ENCODE measurements at places on chromosomes 7 and 10.

DNA sequence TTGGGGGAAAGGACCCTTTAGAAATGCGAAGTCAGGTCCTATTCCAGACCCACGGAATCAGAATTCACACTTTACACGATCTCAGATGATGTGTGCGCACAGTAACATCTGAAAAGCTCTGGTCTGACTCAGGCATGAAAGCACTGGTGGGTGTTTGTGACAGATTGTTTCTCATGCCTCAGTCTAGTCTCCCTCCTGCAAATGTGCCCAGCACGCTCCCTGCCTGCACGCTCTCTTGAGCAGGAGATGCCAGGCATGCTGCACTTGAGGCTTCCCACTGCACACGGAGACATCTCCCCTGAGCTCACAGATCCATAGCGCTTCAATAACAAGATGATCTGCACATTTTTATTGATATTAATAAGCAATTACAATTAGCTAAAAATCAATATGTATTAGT, 23.6 kb upstream of the ZNF37A start:
- DNase-seq: no peak

- no peak for DNase-seq
These were observed 3.4 kb upstream of the LFNG start for GRCh38 chr7:2516194-2516555.

DNA sequence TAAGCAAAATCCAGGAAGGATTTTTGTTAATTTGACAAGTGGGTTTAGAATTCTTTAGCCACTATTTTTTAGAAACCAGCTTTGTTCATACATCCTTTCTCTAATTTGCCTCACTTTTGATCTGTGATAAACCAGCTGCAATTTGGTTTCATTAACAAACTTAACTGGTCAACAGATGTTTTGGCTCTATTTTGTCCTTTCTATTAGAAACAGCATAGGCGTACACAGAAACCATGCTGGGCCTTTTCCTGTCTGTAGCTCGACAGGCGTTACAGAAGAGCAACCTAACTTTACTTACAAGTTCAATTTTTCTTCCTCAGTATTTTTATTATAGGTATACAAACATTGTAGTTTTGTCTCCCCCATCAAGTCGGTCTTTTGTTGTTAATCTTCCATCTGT, 28.2 kb downstream of the KAT6B start:
- DNase-seq: no peak

DNA sequence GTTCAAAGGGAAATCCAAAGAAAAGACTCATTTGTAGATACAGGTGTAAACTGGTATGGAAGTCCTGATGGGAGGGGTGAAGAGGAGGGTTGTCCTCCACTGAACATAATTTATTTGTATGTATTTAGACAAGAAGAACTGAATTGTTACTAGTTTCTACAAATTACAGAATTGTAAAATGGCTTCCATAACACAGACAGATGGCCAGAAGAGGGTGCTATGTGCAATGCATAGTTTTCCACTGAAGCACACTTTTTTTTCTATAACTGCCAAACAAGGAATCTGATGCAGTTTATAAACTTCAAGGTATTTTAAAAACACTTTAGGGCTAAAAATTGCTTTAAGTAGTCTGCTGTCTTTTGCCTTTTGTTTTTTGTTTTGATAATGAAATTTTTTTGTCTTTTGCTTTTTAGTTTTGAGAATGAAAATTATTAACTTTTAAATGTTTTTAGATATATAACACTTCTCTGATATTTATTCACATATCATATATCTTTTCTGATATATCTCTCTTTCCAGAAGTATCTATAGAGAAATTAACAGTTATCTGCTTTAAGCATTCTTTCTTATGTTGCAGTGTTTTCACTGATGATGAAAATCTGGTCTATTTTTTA, 58.5 kb downstream of the PHYHIPL start:
- no peak for DNase-seq

GRCh38 chr7:7236041-7236440, 53.7 kb downstream of the C1GALT1 start:
- DNase-seq: no peak

DNA sequence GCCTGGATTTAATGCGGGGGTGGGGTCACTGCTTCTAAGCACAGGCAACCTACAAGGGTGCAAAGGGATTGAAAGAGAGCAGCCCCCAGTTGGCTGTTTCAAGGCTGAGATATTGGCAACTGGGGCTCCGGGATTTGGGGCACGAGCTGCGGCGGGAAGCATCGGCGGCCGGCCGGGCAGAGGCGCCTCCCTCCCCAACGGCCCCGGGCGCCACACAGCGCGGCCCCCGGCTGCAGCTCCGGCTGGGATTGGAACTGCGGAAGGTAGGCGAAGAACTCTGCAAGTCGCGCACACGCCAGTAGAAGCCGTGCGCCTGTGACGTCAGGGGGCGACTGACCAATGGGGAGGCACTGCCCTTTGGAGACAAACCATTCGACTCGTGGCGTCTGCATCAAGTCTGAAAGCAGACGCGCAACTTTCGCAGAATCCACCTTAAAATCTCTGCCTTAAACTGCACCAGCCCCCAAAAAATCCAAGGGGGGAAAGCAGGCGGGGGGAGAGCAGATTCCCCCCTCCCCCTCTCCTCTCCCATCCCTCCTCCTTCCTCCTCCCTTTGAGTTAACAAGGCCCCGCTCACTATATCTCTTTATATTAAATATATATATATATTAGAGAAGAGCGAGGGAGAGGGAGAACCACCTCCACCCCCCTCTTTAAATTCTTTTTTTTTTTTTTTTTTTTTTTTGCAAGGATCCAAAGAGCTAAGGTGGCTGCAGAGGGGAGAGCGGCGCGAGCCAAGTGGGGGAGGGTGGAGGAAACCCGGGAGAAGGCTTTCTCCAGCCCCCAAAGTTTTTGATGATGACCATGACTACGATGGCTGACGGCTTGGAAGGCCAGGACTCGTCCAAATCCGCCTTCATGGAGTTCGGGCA, at the start of gene DLX6:
Gene DLX6 (plus strand): TSS at position 371 of the 872 bp plus-strand sequence. CDS start 425 bp downstream, at position 796.
- DNase-seq: no peak

DNA sequence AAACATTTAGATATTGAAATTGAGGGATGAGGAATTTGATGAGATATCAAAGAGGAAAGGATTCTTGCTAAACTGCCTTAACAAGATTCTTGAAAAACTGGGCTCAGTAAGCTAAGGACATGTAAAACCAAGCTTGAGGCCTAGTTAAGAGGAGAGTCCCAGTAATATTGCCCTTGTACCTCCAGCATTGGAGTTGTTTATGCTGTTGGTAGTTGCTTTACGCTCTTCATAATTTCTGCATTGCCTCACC, 156.1 kb upstream of the TRIM24 start:
- no peak for DNase-seq

- no peak for DNase-seq
These were observed 463.9 kb downstream of the PTPRN2 start for GRCh38 chr7:158123753-158124152.

DNA sequence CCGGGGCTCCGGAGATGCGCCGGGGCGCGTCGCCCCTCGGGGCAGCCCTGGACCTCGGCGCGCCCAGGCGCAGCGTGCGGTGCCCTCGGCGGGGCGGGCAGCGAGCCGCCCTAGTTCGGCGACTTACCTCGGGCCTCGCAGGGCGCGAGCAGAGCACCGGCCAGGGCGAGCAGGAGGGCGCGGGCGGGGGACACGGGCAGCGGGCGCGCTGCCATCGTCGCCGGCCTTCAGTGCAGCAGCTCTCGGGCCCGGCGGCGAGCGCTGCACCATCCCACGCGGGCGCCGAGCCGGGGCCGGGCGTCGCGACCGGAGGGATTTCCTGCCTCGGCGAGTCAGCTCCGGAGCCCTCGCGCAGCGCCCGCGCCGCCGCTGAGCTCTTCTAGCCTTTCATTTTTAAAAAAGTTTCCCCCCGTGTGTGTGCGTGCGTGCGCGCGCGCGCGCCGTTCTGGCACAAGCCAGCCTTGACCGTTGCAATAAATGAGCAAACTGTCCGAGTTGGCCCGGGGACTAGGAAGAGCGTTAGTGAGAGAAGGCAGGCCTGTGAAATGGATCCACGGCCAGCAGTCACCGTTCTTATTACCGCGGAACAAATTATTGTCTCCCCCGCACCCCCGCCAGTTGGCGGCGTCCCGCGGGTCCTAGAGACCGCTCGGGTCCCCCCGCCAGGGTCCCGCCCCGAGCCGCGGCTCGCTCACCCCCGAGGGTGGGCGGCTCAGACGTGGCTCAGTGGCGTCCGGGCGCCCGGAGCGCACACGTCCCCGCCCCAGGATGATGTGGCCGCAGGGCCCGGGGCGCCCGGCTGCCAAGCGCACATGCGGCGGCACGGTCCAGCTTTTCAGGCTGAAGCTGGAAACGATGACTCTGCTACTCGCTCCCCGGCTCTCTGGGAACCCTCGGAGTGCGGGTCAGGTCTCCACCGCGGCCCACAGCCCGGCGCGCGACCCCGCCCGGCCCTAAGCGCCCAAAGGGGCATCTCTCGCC, at the start of gene ADAM12:
Gene ADAM12 (minus strand): TSS at position 547 of the 981 bp plus-strand sequence. CDS start 332 bp downstream, at position 215.
- peak; percentile 7 for DNase-seq

GRCh38 chr10:26727005-26727404, 29.5 kb downstream of the PDSS1 start:
- DNase-seq: no peak

GRCh38 chr10:20677340-20677739, 219.8 kb downstream of the NEBL start:
- no peak for DNase-seq

DNA sequence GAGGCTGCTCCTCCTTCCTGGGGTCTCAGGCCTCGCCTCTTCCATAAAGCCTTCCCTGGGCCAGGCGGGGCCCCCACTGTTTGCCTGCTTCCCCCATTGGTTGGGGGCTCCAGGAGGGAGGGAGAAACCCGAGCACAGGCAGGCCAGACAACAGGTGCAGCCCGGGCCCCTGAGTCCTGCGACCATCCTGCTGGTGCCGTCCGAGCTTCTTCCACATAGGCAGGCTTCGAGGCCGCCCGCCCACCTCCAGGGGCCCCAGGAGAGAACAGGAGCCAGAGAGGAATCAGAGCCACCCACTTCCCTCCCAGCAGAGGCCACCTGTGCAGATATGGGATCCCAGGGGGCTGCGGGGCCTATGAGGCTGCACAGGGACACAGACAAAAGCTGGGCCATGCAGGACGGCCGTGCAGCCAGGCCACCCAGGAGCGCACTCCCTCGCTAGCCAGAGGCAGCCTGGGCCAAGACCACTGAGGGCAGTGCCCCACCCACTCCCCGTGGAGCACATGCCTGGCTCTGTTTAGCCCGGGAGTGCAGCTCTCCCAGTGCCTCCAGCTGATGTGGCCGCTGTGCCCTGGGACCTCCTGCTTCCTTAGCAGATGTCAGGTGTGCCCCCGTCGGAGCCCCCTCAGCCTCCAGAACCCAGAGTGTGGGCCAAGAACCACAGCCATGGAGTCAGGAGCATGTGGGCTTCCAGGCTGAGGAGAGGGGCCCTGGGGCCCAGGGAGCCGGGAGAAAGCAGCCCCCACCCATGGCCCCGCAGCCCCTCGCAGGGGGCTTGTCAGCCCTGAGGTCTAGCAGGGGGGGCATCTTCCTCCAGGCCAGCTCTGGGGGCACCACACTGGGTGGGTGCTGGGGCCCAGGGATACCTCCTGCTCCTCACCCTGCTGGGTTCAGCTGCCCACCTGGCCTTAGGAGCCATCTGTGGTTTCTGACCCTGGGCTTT, 59.9 kb upstream of the INPP5A start:
- no peak for DNase-seq

DNA sequence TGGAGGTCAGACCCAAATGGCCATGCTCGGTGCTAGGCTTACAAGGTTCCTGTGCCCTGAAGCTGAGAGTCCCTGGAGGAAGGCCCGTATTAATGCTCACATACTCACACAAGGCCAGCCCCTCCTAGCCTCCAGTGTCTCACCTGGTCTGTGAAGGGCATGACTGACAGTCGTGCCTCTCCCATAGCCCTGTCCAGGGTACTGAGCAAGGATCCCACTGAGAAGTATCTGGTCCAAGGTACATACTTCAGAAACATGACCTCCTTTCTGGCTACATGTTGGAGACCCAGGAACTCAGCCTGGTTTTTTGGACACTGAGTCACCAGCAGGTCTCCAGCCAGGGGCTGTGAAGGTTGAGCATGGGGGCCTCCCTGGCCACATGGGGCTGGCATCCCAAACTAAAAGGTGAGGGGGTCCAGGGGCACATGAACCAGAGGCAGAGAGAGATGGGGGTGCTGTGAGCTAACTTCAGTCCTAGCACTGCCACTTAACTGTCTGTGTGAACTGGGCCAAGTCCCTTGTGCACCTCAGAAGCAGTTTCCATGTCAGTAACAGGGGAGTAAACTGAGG, 17.6 kb upstream of the RASGEF1A start:
- no peak for DNase-seq

DNA sequence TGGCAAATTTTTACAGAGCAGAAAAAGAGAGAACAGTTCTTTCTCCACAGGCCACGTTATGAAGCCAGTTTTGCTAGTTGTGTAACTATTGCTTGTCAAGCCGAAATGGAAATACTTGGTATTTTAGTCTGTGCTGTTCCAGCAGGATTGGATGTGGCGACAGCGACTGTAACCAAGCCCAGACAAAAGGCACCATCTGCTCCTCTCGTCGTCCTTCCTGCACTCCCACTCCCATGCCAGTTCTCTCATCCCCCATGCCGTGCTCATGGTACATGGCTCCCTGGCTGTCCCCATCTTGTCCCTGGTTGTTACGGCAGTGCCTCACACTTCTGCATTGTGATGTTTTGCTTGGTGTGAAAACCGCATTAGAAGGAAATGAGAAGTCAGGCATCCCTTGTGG, 185.7 kb upstream of the FZD8 start:
- DNase-seq: no peak

- DNase-seq: no peak
These were observed 18.9 kb downstream of the NOD1 start for GRCh38 chr7:30459591-30460245.

DNA sequence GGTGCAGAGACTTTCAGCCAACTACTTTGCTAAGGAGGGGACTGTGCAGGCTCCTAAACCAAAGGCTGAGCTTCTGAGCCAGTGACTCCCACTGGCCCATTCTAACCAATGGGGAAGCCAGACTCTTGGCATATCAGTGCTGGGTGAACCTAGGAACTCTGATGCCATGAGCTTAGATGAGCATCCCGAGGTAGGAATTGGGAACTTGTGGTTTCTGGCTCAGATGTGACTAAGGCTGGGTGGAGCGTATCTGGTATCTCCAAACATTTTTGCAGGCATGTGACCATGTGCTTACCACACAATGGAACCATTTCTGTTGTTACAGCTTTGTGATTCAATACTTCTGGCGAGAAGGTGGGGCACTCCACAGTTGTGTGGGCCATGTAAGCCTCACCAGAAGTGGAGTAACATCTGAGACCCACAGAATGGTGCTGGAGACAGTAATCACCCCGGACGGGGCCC, 2.5 kb upstream of the AVPI1 start:
- DNase-seq: no peak

DNA sequence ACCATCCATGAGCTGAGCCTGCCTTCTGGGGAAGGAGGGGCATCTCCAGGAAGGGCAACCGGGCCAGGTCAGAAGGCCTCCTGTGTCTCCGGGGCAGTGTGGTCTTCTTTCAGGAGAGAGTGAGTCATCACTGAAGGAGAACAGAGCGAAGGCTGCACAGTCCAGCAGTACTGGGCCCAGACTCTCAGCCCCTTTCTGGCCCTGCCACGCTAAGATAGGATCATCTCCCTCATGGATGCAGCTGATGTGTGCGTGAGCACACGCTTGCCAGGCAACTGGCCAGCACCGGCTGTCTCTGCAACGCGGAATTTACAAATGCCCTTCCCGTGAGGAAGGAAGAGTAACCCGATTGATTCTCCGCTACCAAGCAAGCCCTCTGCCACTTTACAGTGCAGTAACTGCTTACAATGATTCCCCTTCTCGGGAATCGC, 328.2 kb downstream of the TNS3 start:
- DNase-seq: no peak

- DNase-seq: no peak
These were observed 61.8 kb upstream of the C10orf90 start for GRCh38 chr10:126732308-126732707.

GRCh38 chr7:133846203-133846945, 280.8 kb upstream of the LRGUK start:
- no peak for DNase-seq

Measured in stimulated activated naive CD4-positive, alpha-beta T cell treated with Interleukin-2 at 50 U/mL for 16 hours (primary cell).